ENCODE measurements at places on chromosomes 2 and 18. TPM values are rescaled to one million over a fixed set of nuclear protein-coding genes. Genes with fewer than 3 reads are reported as not detected.

DNA sequence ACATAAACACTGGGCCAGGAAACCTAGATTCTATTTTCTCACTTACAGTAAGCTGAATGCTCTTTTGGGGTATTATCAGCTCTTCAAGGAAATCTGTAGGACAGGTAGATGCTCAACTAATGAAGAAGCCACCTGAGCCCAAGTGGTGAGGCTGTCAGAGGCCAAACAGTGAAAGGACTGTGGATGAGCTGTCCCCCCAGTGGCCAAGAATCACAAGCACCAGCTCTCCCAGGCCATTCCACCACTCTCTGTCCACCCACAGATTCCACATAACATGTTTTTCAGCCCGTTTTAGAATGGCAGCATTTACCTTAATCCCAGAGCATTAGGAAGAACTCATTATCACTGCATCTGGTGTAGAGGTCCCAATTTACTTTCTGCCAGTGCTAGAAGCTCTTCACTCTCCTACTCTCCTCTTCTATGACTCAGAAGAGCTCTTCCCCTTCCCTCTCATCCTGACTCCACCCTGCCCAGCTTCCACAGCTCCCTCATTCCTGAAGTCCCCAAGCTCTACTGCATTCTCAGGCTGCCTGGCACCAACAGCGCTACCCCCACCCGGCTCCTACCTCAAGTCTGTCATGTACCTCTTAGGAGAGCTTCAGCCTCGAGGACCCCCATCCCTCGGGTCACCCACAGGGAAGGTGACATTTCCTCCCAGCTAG lies 43.8 kb upstream of the GORASP2 start:
- H3K36me3 ChIP-seq, result no peaks in the 10 kb centered on the region
- H3K27ac ChIP-seq, result no peak overlapping the region
- H3K4me1 ChIP-seq, result no peaks in the 10 kb centered on the region
- no peak for DNase-seq
- no peaks in the 10 kb centered on the region for H3K27me3 ChIP-seq
- no peak overlapping the region for H3K4me3 ChIP-seq

The MEIS1 gene
- 0.32 TPM for total RNA-seq

DNA sequence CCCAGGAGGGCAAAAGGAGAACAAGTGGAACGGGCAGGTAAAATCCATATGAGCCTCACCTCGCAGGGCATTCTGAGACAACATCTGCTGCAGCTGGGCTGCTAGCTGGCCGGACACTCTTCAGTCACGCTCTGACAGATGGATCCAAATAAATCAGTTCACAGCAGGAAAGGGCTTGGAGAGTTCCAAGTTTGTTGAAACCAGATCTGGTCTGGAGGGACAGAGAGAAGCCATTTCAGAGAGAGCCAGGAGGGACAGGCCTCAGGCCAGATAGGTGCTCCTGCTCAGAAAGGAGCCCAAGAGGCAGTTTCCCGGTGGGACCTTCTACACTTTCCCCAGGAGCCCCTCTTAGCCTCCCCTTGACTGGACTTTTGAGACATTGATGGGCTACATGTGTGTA lies 28.2 kb upstream of the TNP1 start:
- no peak overlapping the region for H3K4me3 ChIP-seq
- no peak overlapping the region for H3K27ac ChIP-seq
- no peaks in the 10 kb centered on the region for H3K36me3 ChIP-seq
- no peak for DNase-seq
- H3K27me3 ChIP-seq, result no peaks in the 10 kb centered on the region
- no peaks in the 10 kb centered on the region for H3K4me1 ChIP-seq

GRCh38 chr2:195428673-195429072 lies 228.4 kb upstream of the SLC39A10 start:
- no peak overlapping the region for H3K27ac ChIP-seq
- H3K27me3 ChIP-seq, result no peaks in the 10 kb centered on the region
- no peak overlapping the region for H3K4me3 ChIP-seq
- H3K36me3 ChIP-seq, result no peaks in the 10 kb centered on the region
- no peak for DNase-seq
- no peaks in the 10 kb centered on the region for H3K4me1 ChIP-seq

DNA sequence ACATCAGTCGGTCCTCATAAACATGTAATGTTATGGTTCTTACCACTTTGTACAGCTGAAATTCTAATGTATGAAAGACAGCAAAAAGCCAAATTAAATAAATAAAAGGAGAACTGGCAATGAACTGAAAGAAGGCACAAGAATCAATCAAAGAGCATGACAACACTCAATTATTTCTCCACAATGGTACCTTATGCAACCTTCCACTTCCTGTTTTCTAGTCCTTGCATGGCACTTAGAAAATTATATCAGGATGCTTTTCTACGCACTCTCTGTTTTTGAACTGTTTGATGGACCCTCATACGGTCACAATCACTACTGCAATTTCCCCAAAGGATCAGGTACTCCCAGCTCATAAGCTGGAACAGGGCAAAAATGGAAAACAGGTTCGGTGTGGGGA lies 81.6 kb downstream of the EPB41L3 start:
- no peaks in the 10 kb centered on the region for H3K36me3 ChIP-seq
- H3K27me3 ChIP-seq, result no peaks in the 10 kb centered on the region
- H3K4me3 ChIP-seq, result no peak overlapping the region
- DNase-seq, result no peak
- no peak overlapping the region for H3K27ac ChIP-seq
- no peaks in the 10 kb centered on the region for H3K4me1 ChIP-seq

- DNase-seq, result no peak
- no peak overlapping the region for H3K27ac ChIP-seq
- H3K4me3 ChIP-seq, result no peak overlapping the region
- no peaks in the 10 kb centered on the region for H3K36me3 ChIP-seq
- no peaks in the 10 kb centered on the region for H3K27me3 ChIP-seq
These were observed 46.0 kb downstream of the SOCS6 start for GRCh38 chr18:70334728-70335329.

DNA sequence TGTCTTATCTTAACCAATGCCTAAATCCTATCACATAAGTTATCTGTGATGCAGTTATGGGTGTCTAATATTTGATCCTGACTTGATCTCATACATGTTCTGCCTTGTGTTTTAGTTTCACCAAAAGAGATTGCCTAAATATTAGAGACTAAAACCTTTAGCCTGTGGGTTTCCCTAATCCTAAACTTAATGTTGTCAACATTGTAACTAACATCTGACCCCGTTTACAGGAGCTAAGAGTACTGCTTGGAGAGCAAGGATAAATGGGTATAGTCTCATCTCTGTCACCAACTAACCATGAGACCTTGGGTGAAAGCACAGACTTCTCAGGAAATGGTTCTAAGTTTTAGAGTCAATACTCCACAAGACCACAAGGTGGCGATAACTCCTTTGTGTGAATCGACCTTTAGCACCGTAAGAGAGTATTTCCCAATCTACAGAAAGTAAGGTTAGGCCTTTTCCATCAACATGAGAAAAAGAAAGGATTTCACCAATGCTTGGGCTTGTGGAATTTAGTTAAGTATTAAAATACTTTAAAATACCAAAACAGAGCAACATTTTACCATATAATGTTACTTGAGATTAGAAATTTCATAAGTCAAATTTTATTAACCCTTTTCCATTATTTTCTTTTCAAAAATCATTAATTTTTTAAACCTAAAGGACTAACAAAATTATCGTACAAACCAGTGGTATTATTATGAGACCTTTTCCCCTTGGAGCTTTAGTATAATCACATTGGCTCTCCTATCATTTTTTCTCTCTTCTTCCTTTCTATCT lies 60.5 kb downstream of the G6PC2 start:
- peaks cover 12% of the 10 kb centered on the region for H3K4me1 ChIP-seq
- peak; percentile 21 for DNase-seq
- no peak overlapping the region for H3K27ac ChIP-seq
- H3K27me3 ChIP-seq, result no peaks in the 10 kb centered on the region
- no peak overlapping the region for H3K4me3 ChIP-seq
- no peaks in the 10 kb centered on the region for H3K36me3 ChIP-seq

The CNDP1 gene
- total RNA-seq, result not detected

DNA sequence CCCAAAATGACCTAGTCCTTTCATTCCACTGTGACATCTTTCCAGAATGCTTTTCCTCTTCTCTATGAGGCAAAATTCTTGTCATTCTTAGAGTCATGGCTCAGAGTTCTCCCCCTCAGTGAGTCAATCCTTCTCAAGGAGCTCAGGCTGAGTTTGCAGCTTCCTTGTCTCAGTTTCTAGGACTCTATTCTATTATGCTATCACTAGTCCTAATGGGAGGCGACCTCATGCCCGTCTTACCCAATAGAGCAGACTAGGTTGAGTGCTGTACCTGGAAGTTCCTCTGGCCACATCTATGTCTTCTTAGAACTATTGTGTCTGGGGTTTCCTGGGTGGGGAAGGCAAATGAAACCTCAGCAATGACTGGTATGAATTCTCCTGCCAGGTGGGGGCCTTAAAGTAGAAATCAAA lies 51.5 kb downstream of the HAUS1 start:
- peaks cover 31% of the 10 kb centered on the region for H3K4me1 ChIP-seq
- DNase-seq, result peak; percentile 14
- no peak overlapping the region for H3K4me3 ChIP-seq
